ENCODE measurements at places on chromosomes 1 and 21.

DNA sequence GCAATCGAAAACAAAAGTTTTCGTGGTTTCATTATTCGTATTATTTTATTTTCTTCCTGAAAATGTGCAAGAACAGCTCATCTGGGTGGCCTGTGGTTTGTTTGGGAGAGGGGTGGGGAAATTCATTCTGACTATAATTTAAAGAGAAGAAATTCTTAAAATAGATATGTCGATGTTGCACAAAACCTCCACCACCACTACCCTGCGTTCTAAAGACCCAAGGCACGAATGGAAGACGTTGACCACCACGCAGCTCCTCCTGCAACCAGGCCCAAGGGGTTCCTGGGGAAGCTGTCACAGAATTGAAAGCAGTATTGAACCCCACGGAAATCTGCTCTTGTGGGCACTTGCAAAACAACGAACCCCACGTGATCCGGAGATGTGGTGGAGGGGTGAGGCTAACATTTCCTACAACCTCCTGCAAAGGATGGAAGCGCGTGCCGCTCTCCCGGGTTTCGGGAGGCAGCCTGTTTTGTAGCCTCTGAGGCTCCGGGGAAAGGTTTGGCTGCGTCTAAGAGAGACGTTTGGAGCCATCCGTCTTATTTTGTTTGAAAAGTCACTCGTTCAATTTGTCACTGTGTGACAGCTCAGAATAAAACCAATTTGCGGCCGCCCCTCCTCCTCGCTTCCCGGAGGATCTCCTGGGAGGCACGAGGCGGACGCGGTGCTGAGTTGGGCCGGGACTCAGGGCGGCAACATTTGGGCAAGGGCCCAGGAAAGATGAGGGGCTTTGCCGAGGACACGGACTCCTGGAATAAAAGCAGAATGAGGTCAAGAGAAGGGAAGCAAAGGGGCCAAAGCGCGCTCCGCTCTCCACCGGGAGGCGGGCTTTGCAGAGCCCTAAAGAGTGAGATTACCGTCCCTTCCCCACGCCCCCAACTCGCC lies 810 bp upstream of the HLX start:
- DNase-seq: no peak

GRCh38 chr1:61005614-61006580 lies 76.5 kb upstream of the NFIA start:
- no peak for DNase-seq

- DNase-seq: no peak
Measured at GRCh38 chr1:57192222-57192621, 226.4 kb upstream of the C8B start.

GRCh38 chr1:68808351-68808750 lies 311.5 kb upstream of the DEPDC1 start:
- DNase-seq: no peak

DNA sequence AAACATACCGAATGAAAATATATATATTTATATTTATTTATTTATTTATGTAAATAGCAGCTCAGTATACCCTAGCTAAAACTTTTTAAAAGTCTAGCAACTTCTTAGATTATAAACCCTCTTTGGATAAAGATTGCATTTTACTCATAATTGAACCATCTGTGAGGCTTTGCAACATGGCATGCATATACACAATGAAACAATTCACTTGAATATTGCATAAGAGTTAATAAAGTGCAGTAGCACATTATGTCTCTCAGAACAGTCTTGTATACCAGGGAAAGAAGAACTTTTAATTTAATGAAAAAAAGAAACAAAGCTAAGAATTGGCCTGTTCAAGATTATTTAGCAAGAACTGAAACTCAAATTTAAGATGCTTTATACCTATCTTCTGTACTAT lies 1363.9 kb upstream of the ADGRL2 start:
- DNase-seq: no peak
